ENCODE measurements at places on chromosomes 6 and 20.

DNA sequence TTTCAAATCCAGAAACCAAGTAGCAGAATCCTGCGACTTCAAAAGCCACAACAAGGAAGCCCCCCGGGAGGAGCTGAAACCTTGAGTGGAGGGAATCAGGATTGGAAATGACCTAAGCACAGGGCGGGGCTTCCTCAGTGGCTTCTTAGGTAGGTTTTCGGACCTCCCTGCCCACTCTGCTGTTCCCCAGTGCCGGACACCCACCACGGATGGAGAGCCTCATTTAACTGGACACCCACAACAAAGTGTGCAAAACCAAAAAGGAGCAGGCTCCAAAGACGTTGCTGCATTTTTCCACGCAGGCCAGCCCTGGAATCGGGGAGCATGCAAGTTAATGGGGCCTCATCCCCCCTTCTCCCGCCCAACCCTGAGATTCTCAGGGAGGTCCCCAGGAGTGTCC is 144.4 kb downstream of the NFATC2 start:
- no peak for DNase-seq

DNA sequence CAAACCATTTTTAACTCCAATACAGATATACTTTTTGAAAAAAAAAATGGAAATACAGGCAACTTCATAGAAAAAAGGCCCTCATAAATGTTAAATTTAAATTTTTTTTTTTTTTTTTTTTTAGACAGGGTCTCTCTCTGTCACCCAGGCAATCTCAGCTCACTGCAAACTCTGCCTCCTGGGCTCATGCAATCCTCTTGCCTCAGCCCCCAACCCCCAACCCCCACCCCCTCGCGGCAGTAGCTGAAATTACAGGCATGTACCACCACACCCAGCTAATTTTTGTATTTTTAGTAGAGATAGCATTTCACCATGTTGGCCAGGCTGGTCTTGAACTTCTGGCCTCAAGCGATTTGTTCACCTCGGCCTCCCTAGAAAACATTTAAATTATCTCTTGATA is 12.8 kb upstream of the ULBP3 start:
- DNase-seq = no peak

- peak; percentile 61 for DNase-seq
Measured at GRCh38 chr20:37914672-37915433, 11.9 kb downstream of the VSTM2L start.

GRCh38 chr20:52039790-52040189 is 151.8 kb downstream of the ZFP64 start:
- no peak for DNase-seq

DNA sequence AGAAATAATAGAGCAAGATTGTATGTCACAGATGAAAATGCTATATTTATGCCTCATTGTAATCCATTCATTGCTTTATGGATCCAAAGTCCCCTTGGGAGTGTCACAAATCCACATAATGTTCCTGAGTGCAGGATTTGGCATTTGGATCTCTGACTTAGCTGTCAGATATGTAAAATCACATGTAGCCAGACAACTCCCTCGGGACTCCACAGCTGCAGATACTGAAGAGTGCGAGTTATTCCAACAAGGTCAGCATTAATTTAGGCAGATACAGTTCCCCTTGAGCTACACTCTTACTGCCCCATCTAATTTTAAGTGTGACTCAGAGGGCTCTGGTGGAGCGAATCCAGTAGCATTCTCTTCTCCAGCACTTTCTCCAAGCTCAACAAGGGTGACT is 433.2 kb downstream of the CD83 start:
- DNase-seq = no peak

DNA sequence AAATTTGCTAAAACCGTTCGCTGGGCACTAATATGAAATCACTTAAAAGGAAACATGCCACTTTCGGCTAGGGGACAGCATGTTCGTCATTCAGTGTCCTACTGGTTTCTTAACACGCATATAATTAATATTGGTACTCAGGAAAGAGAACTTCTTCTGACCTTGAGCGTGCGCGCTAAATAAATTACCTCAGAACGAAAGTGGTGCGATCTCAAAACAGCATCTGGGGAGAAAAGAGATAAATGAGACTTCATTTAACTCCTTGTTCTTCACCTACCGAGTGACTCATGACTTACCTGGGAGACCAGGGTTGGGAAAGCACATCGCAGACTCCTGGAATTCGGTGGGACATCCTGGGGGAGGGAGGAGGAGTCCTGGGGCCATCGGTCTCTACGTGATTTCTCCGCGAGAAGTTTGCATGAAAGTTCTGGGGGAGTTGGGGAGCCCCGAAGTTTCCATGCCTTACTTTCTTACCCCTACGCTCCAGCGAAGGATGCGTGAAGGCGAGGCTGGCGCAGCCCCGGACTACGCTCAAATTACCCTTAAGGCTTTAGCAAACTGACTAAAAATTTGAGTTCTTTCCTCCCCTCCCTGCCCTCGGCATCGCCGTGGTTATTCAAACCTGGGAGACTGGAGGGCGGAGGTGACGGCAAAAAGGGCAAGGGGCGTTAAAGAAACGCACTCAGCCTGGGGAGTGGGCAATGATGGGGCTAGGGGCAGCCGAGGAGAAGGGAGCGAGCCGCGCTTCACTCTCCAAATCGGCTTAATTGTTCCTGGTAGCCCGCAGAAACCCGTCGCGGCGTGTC is 1.1 kb upstream of the BEND6 start:
- peak; percentile 39 for DNase-seq

DNA sequence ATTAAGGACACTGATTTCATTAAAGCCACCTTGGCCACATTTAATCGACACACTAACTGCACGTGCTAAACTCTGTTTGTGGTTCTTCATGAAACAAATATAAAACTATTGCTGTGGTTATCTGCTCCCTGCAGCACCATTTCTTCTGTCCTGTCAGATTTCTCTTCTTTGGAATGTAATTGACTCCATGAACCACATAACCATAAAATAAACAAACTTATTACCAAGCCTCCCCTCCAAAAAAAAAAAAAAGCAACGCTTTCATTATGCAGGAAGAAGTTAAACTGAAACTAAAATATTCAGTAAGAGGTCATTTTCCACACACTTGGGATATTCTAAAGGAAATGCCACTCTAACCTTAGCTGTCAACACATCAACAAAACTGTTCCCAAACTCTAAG is 319.1 kb upstream of the NT5E start:
- DNase-seq = no peak

- peak; percentile 79 for DNase-seq
Measured at GRCh38 chr6:73585566-73586415, 65.0 kb upstream of the EEF1A1 start.

GRCh38 chr20:575230-575629 is 31.6 kb upstream of the CSNK2A1 start:
- DNase-seq = no peak

GRCh38 chr6:134979142-134979541 is 29.2 kb upstream of the ALDH8A1 start:
- no peak for DNase-seq

DNA sequence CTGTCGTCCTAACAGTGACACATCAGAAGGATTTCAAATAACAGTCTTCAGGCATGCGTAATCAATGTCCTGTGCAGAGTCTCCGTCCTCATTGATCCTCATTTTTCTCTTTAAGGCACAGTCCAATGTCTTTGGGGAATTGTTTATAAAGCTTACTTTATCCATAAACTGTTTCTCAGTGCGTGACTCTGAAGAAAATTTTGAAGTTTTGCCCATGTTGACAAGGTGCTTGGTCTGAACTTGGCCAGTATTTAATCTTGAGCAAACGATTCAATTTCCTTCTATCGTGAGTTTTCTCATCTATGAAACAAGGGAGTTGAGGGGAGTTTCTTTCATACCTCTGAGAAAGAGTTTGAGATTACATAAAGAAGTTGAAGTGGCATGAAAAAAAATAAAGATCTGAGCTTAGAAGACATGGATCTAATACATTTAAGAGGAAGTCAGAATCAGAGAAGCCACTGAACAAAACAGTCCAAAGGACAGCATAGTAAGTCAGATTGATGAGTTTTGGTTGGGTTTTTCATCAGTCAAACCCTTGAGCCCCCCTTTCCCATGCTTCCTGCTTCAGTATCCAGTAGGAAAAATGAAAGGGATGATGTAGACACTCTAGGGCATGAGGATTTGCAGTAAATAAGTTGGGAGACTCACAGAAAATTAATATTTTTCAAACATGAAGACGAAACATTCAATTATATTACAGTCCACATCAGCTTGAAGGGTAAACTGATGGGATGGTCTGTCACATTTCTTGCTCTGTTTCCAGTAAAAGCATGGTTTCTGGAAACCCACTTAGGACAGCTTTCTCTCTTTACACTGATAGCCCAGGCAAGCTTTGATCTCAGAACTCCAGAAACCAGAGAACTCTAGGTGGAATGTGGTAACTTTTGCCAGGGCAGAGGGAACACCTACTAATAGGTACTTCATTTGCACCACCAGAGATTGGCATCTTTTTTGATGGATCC is 8.1 kb downstream of the EDN1 start:
- peak; percentile 41 for DNase-seq

DNA sequence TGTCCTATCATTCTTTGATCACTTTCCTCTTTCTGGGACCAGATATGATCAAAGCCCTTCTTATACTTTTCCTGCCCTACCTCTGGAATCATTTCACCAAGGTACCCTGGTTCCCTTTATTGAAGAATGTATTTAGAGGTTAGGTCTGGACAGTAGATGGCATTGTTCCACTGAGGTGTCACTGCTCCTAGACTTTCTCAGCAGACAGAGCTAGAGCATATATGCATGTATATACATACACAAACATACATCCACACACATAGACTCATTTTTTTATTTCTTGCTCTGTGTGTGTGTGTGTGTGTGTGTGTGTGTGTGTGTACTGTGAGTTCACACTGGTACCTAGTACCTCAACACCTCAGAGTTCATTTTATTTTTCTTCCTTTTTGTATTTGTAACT is 40.9 kb downstream of the PTPRA start:
- peak; percentile 9 for DNase-seq

GRCh38 chr20:47546184-47547033 is 44.7 kb downstream of the NCOA3 start:
- DNase-seq = peak; percentile 23

GRCh38 chr20:56653211-56653610 is 24.1 kb downstream of the TFAP2C start:
- DNase-seq = peak; percentile 56
